ENCODE measurements at places on chromosomes 5 and 9.

DNA sequence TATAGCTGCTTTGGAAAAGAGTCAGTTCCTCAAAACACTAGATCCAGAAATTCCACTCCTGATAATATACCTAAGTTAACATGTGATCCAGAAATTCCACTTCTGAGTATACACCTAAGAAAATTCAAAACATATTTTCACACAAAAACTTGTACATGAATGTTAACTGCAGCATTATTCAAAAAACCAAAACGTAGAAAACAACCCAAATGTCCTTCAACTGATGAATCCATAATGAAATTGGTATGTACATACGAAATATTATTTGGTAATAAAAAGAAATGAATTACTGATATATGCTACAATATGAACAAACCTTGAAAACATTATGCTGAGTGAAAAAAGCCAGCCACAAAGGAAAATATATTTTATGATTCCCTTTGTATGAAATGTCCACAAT lies 16.5 kb upstream of the AFF4 start:
- DNase-seq, result no peak

GRCh38 chr5:147869112-147869511 lies 9.4 kb upstream of the SCGB3A2 start:
- DNase-seq, result no peak

DNA sequence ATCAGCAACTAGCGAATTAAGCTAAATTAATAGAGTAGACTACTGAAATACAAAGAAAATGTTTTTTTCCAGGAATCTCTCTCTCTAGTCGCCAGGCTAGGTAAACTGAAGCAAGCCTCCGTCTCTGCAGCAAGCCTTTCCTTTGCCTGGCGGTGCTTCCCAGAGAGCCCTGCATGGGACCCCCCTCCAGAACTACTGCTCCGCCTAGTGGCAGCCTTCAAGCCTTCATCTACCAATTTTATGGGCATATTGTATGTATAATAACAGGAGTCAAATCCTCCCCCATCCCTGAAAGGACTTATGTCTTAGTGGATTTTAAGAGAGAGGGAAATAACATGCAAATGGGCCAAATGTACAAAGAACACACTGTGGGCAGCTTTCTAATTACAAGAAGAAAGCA lies 241.9 kb downstream of the SAXO1 start:
- DNase-seq, result peak; percentile 56

DNA sequence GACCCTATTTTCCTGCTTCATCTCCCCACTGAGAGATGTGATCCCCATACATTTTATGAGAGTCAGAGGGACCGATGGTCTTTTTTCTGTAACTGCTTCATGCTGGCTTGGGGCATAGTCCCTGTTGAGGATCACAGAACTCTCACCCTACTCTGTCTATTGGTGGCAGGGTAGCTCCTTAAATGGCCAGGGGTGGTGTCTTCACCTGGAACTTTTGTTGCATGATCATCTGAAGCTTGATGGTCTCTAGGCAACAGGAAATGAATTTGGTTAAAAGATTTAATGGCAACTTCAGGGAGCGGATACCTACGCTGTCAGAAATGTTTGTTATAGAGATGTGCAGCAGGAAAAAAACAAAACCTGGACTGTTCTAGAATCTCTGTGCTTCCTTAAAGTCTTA lies 87.0 kb upstream of the GLIS3 start:
- no peak for DNase-seq

- no peak for DNase-seq
Observed at GRCh38 chr5:51664491-51665250, 281.4 kb downstream of the ISL1 start.

GRCh38 chr5:141790630-141791029 lies 87.6 kb downstream of the PCDH1 start:
- DNase-seq, result no peak

- DNase-seq, result no peak
Observed at GRCh38 chr5:97838214-97838613, 655.2 kb upstream of the RIOK2 start.

DNA sequence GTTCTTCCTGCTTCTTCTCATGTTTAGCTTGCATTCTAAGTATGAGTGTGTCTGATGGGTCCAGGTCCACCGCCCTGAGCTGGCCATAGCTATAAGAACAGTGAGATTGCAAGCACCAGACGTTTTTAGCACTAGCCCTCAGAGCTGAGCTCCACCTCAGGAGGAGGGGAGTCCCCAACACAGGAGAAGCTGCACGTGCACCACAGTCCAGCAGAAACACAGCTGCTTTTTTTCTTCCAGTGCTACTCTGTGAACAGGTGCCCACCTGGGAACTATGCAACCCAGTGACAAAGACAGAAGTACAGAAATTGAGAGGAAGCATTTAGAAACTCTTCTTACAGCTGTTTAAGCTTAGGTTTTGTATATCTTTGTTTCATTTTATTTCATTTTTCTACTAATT lies 299.4 kb downstream of the MARCHF11 start:
- DNase-seq, result no peak

All from HAP-1 (cell line).